NCI-H1417 (cell line): ENCODE measurements at places on chromosomes 5 and 9.

DNA sequence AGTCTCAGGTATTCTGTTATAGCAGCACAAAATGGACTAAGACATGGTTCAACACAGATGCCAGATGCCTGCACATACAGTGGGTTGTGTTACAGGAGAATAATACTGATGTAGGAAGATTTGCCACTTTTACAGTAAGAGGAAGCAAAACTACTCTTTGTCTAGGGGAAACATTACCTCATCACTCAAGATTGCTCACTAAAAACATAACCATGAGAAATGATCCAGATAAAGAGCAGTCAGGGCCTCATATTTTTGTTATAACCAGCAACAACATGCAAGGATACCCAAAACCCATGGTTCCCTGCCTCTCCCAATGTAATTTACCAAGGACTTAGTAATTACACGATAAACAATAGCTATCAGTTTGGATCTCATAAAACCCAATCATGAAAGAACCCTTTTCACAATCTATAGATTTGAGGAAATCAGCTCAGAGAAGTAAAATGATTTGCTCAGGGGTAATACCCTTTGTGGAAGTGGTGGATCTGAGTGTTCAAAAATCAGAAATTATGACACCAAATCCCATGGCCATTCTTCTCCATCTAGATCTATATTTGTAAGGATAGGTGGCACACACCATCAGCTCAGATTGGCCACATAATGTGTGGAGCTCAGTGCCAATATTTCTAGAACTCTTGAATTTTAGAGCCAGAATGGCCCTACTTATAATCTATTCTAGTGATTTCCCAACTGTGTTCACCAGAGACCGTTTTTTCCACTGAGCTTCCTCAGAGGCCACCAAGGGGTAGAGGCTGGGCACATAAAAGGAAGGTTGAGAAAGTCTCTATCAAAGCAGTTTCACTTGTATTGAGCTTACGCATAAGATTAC lies 27.8 kb downstream of the DPYSL3 start:
- DNase-seq: no peak

- DNase-seq: no peak
These were observed 9.4 kb upstream of the FGFR4 start for GRCh38 chr5:177077335-177077734.

GRCh38 chr9:136667214-136667939 lies 4.7 kb downstream of the EGFL7 start:
- peak; percentile 60 for DNase-seq

- no peak for DNase-seq
These were observed 218.1 kb upstream of the DMRTA1 start for GRCh38 chr9:22228542-22228941.

- no peak for DNase-seq
These were observed 167.2 kb downstream of the PBX3 start for GRCh38 chr9:125914411-125914810.

DNA sequence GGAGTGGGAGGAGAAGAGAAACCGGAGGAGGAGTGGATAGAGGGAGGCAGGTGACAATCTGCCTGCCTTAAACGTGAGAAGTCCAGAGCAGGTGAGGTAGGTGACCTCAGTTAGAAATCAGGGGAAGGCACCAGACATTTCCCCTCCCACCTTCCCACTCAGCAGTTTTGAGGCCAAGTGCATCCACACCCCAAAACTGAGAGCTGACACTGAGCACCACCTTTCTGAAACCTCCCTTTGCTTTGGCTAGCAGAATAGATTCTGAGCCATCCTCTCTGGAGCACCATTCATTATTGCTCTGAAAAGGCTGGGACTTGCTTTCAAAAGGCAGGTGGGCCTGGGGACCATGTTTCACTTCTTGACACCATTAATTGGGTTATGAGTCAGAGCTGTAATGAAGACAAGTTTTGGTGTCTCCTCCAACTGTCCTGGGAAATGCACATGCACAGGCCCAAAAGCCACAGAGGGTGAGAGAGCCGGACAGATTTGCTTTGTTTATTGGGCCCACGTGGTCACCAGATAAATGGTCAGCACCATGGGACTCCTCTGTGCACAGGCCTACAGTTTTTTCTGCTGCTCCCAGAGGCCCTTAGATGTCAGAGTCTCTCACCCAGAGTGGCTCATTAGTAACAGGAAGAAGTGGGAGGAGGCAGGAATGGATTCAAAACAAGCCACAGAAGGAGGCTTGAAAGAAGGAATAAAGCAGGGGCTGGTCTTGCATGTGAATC lies 314.7 kb downstream of the TLE1 start:
- DNase-seq: no peak
